ENCODE measurements at places on chromosomes 4 and X. TPM values are rescaled to one million over a fixed set of nuclear protein-coding genes. Genes with fewer than 3 reads are reported as not detected.

Gene DNAAF6
- total RNA-seq = not detected

Gene EXOC1L
- not detected for total RNA-seq

Gene HS6ST2
- total RNA-seq = 0.10 TPM

Gene LAMP2
- total RNA-seq = 22.5 TPM

Gene SLC4A4
- 1.2 TPM for total RNA-seq

Gene SFRP2
- total RNA-seq = not detected

Gene RTL3
- not detected for total RNA-seq

Gene CYSLTR1
- total RNA-seq = 71.9 TPM

Gene GRPR
- total RNA-seq = 0.24 TPM

Gene FMR1NB
- 0.23 TPM for total RNA-seq

Gene TMSB15C
- 4.2 TPM for total RNA-seq

Gene MECP2
- 155 TPM for total RNA-seq

Gene ZNF185
- total RNA-seq = 2.7 TPM

Gene GPR82
- 0.16 TPM for total RNA-seq

Gene HSD17B13
- total RNA-seq = 0.37 TPM

Gene MED28
- total RNA-seq = 54.3 TPM

Gene SCRG1
- total RNA-seq = not detected

Gene PLP1
- total RNA-seq = not detected

Gene RAI2
- not detected for total RNA-seq

Gene USP38
- 28.5 TPM for total RNA-seq

Gene RNF4
- total RNA-seq = 101 TPM

Gene CDKL5
- 5.8 TPM for total RNA-seq

Gene CXCL3
- 3.0 TPM for total RNA-seq

Gene FOXP3
- total RNA-seq = 24.1 TPM

Gene CABS1
- not detected for total RNA-seq

Gene GLOD5
- total RNA-seq = not detected

Gene RASL11B
- total RNA-seq = not detected

Gene IL15
- 3.0 TPM for total RNA-seq

Gene UGT8
- total RNA-seq = not detected

Gene TMEM128
- total RNA-seq = 22.6 TPM

Gene DHRSX
- total RNA-seq = 20.4 TPM

Gene PLS3
- not detected for total RNA-seq

Gene MAGEC1
- total RNA-seq = not detected

Gene AKAP14
- total RNA-seq = not detected

Gene SMARCA5
- 49.3 TPM for total RNA-seq

Gene PRRG1
- not detected for total RNA-seq

Gene MAGEA4
- total RNA-seq = not detected

Gene SSX4B
- total RNA-seq = not detected

Gene GC
- total RNA-seq = not detected

Gene GPAT3
- 6.6 TPM for total RNA-seq

Gene HTRA3
- total RNA-seq = not detected

Gene CDS1
- total RNA-seq = 0.70 TPM

Gene GPRIN3
- total RNA-seq = 10.2 TPM

Gene RBM46
- not detected for total RNA-seq

Gene VGLL1
- total RNA-seq = not detected

Gene TLR10
- total RNA-seq = 1.6 TPM

Gene ATP8A1
- 54.4 TPM for total RNA-seq

Gene H2AZ1
- 82.2 TPM for total RNA-seq

Gene CPE
- total RNA-seq = not detected

Gene PDCL2
- not detected for total RNA-seq

Gene NMU
- total RNA-seq = not detected

Gene RHOXF2B
- total RNA-seq = not detected

Gene MSANTD1
- total RNA-seq = 2.7 TPM

Gene GPR173
- not detected for total RNA-seq

Gene SHROOM3
- not detected for total RNA-seq

Gene COX7B2
- total RNA-seq = not detected
